ENCODE measurements at places on chromosomes 6 and 20. TPM values are rescaled to one million over a fixed set of nuclear protein-coding genes. Genes with fewer than 3 reads are reported as not detected.
A peak's percentile ranks its signal among the peaks of the same experiment; 100 is the strongest.

CST9 gene
- total RNA-seq = not detected

PRR18 gene
- 0.39 TPM for total RNA-seq

BMP7 gene
- total RNA-seq = 40.7 TPM

PRKN gene
- total RNA-seq = 0.59 TPM

PROCR gene
- 22.2 TPM for total RNA-seq

CDH26 gene
- total RNA-seq = 1.0 TPM

ECT2L gene
- total RNA-seq = not detected

SCGN gene
- total RNA-seq = not detected

GTSF1L gene
- not detected for total RNA-seq

GRCh38 chr6:167966540-167966905 is 30.9 kb upstream of the KIF25 start:
- DNase-seq = no peak

GRCh38 chr6:155443168-155443567 is 12.5 kb downstream of the NOX3 start:
- no peak for DNase-seq

GRCh38 chr20:2709205-2709981 is 16.8 kb downstream of the EBF4 start:
- DNase-seq = no peak

GRCh38 chr6:100099189-100100074 is 105.4 kb upstream of the MCHR2 start:
- no peak for DNase-seq

DNA sequence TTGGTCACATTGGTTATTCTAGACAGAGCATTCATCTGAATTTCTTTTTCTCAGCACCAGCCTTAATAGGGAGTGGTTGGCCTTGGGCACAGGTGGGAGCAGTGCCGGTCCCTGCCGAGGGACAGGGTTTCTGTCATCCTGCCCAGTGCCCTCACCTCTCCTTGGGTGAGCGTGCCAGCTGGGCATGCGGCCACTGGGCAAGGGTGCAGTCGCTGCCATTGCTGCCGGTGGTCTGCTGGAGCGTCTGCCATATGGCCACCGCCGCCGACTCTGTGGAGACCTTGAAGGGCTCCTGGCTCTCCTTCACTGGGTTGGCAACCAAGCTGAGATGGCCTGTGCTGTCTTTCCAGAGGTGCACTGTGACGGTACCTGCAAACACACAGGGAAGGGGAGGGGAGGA is 16.4 kb upstream of the UQCC2 start:
- no peak for DNase-seq

DNA sequence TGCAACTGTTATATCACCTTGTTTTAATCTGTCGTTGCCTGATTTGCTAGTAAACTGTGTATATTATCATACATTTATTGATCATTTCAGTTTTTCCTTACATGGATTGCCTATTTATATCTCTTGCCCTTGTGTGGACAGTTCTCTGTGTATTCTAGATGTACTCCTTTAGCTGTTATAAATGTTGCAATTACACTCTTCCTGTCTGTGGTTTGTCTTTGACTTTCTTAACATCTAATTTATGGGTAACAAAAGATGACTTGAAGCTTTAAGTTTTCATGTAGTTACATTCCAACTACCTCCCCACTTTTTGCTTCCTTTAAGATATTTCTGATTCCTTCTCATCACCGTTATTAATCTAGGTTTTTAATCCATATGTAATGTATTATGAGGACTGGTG is 22.6 kb downstream of the PLCB1 start:
- no peak for DNase-seq

DNA sequence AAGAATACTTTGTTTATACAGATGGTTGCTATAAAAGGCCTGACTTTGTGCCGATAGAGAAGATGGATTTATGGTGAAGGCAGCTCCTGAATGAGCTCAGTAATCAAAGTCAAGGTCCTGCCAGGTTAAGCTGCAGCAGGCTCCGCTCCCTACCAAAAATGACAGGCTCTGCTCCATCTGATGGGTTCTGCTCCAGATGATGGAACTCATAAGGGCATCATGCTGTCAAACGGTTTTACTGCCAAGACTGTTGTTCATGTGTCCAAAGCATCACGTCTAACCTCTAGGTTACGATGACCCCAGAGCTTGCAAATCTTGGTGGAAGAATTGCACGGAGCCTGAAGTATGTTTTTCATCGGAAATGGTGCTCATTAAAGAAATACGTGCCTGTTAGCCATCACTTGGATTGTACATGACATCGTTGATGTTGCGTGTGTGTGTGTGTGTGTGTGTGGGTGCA is 19.2 kb upstream of the PTGIS start:
- no peak for DNase-seq

DNA sequence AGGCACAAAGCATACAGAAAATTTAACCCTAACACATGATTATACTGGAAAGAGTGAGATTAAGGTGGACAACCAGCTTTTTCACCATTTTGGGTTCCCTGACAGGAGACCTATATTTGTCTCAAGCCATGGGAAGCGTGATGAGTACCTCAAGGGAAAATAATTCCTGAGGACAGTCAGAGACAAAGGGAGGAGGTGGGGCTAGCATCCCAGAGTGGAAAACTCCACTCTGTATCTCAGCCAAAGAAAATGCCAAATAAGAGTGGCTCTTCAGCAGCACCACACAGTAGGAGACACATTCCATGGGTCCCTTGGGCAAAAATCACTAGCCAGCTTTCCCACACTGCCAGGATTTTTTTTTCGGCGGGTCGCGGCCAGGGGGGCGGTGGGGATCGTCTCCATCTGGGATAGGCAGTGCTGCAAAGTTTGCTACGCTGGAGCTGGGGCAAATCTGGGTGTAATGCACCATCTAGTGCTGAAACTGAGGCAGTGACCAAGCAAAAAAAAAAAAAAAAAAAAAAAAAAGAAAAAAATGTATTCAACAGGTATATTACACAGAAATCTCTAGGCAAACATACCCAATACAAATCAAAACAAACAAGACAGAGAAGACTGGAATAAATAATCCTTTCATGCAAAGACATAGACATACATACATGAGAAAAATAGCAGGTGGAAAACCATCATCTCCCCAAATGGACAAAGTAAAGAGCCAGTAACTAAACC is 77.3 kb upstream of the SLC35F1 start:
- peak; percentile 70 for DNase-seq

Data from WTC11 (cell line).